Pericardium fibroblast (primary cell): ENCODE measurements at places on chromosomes 6 and 20. TPM values are rescaled to one million over a fixed set of nuclear protein-coding genes. Genes with fewer than 3 reads are reported as not detected.

HEY2 gene
- total RNA-seq = not detected in 2 replicates

LGSN gene
- total RNA-seq = 0.09 and 0.93 TPM in 2 replicates

PAK5 gene
- not detected in 2 replicates for total RNA-seq

ZSCAN23 gene
- total RNA-seq = 0.34 and 0.93 TPM in 2 replicates

CTCFL gene
- 0.23 TPM in 1 of 2 replicates, not detected in the other for total RNA-seq

GRM1 gene
- not detected in 2 replicates for total RNA-seq

NOX3 gene
- total RNA-seq = not detected in 2 replicates

PDSS2 gene
- 10.9 and 20.7 TPM in 2 replicates for total RNA-seq

ABHD16B gene
- total RNA-seq = not detected in 2 replicates

FAM209A gene
- total RNA-seq = not detected in 2 replicates

CABLES2 gene
- total RNA-seq = 3.0 and 4.6 TPM in 2 replicates

TULP1 gene
- total RNA-seq = not detected in 2 replicates

CASS4 gene
- 1.4 and 19.1 TPM in 2 replicates for total RNA-seq

ADGB gene
- not detected in 2 replicates for total RNA-seq

KIFC1 gene
- total RNA-seq = 0.47 and 1.3 TPM in 2 replicates

BHLHE23 gene
- not detected in 2 replicates for total RNA-seq

BEND3 gene
- 0.60 and 1.1 TPM in 2 replicates for total RNA-seq

CALHM4 gene
- total RNA-seq = not detected in 2 replicates

ASIP gene
- total RNA-seq = not detected in 2 replicates

ACAT2 gene
- 36.9 and 55.0 TPM in 2 replicates for total RNA-seq

KIF6 gene
- under 0.01 TPM in 1 of 2 replicates, not detected in the other for total RNA-seq

POPDC3 gene
- total RNA-seq = 2.7 and 26.6 TPM in 2 replicates

AK9 gene
- 1.1 and 2.4 TPM in 2 replicates for total RNA-seq

SLC25A27 gene
- 2.0 and 2.2 TPM in 2 replicates for total RNA-seq

POU5F1 gene
- total RNA-seq = 0.23 TPM in 1 of 2 replicates, not detected in the other

KCNK5 gene
- not detected in 2 replicates for total RNA-seq

RTF2 gene
- total RNA-seq = 54.7 and 62.8 TPM in 2 replicates

RIOK1 gene
- total RNA-seq = 10.2 and 48.6 TPM in 2 replicates

SLC17A2 gene
- total RNA-seq = 1.7 TPM in 1 of 2 replicates, not detected in the other

ATP6V1G2 gene
- total RNA-seq = 2.7 and 7.2 TPM in 2 replicates

RNF144B gene
- 0.12 and 0.68 TPM in 2 replicates for total RNA-seq

C20orf144 gene
- total RNA-seq = 0.09 TPM in 1 of 2 replicates, not detected in the other

ARMH2 gene
- not detected in 2 replicates for total RNA-seq

TFAP2D gene
- not detected in 2 replicates for total RNA-seq

ID4 gene
- 3.1 and 18.4 TPM in 2 replicates for total RNA-seq

PLTP gene
- 216 and 217 TPM in 2 replicates for total RNA-seq

IRF4 gene
- 0.34 TPM in 1 of 2 replicates, not detected in the other for total RNA-seq

ENPP3 gene
- total RNA-seq = not detected in 2 replicates

RBM38 gene
- 7.8 and 8.1 TPM in 2 replicates for total RNA-seq

SIRPB1 gene
- total RNA-seq = 0.77 and 1.9 TPM in 2 replicates

BTN1A1 gene
- not detected in 2 replicates for total RNA-seq

CFAP206 gene
- 0.12 TPM in 1 of 2 replicates, not detected in the other for total RNA-seq

SERINC1 gene
- total RNA-seq = 138 and 149 TPM in 2 replicates

HS3ST5 gene
- not detected in 2 replicates for total RNA-seq

MTHFD1L gene
- 33.3 and 34.7 TPM in 2 replicates for total RNA-seq

ZNFX1 gene
- 23.1 and 32.8 TPM in 2 replicates for total RNA-seq
